HS-27A (cell line): ENCODE measurements at places on chromosomes 1 and 21.

GRCh38 chr1:241391926-241392710 lies 35.1 kb upstream of the RGS7 start:
- no peak for DNase-seq

- DNase-seq = peak; percentile 11
Measured at GRCh38 chr1:61486783-61487536, 238.0 kb downstream of the TM2D1 start.

GRCh38 chr1:181503171-181503810 lies 20.0 kb downstream of the CACNA1E start:
- no peak for DNase-seq

DNA sequence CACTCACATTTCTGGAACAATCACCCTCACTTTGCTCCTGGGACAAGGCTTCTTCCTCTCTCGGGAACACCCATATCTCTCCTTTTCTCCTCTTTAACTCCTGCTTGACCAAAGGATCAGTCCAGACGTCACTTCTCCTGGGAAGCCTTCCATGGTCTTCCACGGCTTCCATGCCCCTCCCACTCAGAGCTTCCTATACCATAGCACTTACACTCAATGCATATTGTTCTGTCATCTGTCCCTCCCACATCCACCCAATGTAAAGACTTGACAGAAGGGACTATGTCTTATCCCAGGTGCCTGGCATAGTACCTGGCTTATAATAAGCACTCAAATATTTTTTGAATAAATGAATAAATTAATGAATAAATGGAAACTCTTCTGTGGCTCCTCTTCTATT lies 28.2 kb downstream of the CD34 start:
- DNase-seq = no peak

- no peak for DNase-seq
Measured at GRCh38 chr1:236103059-236103458, 38.2 kb upstream of the NID1 start.

DNA sequence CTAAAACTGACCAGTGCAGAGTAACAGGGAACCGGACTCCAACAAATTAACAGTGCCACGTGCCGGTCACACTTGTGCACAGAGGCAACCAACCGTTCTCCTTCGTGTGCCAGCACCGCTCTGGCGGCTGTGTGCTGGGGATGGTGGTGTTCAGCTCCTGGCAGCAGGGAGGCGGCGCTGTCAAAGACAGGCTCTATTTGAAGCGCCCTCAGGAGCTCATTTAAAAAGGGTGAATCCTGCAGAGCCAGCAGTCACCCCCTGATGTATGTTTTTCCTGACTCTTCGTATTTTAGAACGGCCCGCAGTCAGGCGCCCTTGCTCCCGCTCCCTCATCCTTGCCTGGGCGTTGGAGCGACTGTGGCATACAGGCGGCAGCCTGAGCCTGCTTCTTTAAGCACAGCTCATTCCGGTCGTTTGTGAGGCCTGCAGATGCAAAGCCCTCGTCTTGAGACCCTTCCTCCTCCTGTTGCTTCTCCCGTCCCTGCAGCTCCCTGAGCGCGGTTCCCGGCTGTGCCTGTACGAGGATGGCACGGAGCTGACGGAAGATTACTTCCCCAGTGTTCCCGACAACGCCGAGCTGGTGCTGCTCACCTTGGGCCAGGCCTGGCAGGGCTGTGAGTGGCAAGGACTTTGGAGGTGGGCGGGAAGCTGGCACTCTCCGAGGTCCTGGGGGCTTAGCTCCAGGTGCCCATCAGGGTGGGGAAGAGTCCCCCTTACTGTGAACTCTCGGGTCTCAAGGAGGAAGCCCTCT lies 1.1 kb downstream of the DFFB start:
- DNase-seq = no peak

GRCh38 chr1:160553778-160554177 lies 25.5 kb downstream of the CD84 start:
- no peak for DNase-seq

- DNase-seq = no peak
Measured at GRCh38 chr1:41566969-41567368, 82.5 kb upstream of the EDN2 start.

- no peak for DNase-seq
Measured at GRCh38 chr1:44721485-44722361, 9.2 kb downstream of the RNU5D-1 start.

GRCh38 chr1:57986432-57986831 lies 560.1 kb downstream of the OMA1 start:
- DNase-seq = no peak

DNA sequence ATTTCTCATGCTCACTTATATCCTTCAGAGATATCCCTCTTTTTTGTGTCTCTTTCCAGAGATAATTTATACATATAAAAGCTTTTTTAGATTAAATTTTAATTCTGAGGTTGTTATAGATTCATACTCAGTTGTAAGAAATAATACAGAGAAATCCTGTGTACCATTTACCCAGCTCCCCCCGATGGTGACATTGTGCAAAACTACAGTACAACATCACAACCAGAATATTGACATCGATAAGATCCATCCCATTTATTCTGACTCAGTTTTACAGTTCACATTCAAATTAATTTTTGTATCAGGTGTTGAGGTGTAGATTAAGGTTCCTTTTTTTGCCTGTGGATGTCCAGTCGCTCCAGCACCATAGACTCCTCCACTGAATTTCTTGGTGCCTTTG lies 14.3 kb downstream of the DMRTB1 start:
- DNase-seq = no peak
